H1 (cell line): ENCODE measurements at places on chromosomes 13 and 19.

GRCh38 chr19:48190885-48191284 is 20.4 kb downstream of the ZSWIM9 start:
- no peak for DNase-seq

GRCh38 chr13:100589178-100589725 is 663 bp upstream of the GGACT start:
- no peak for DNase-seq

- peak; percentile 88 for DNase-seq
Observed at GRCh38 chr19:50486823-50487515, 10.3 kb upstream of the GARIN5A start.

GRCh38 chr13:24822640-24823039 is 58.7 kb downstream of the RNF17 start:
- DNase-seq, result no peak
